Urinary bladder (tissue), 4 donors: ENCODE measurements at places on chromosomes 2 and 18. TPM values are rescaled to one million over a fixed set of nuclear protein-coding genes. Genes with fewer than 3 reads are reported as not detected.

GRCh38 chr2:19207452-19207851, 151.0 kb downstream of the OSR1 start:
- DNase-seq: no peak

GRCh38 chr18:40041951-40042350, 1913.1 kb upstream of the PIK3C3 start:
- no peak for DNase-seq

GRCh38 chr2:29697715-29698114, 223.7 kb downstream of the ALK start:
- no peak for DNase-seq

DNA sequence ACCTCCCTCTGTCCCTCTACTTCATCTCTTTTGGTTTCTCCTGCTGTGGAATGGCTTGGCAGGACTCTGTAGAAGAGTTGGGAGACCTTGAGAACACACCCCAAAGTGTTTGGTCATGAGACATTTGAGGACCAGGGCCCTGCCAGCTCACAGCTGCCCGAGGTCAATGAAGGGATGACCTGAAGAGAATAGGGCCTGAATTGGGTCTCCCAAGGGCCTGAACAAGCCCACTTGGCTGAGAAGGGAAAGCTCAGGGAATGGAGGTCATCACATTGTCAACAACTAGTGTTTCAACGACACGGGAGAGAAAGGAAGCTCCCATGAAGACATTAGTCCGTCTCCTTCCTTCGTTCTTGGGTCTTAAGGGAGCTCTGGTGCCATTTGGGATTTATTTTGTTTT, 52.8 kb downstream of the TTC32 start:
- no peak for DNase-seq

DNA sequence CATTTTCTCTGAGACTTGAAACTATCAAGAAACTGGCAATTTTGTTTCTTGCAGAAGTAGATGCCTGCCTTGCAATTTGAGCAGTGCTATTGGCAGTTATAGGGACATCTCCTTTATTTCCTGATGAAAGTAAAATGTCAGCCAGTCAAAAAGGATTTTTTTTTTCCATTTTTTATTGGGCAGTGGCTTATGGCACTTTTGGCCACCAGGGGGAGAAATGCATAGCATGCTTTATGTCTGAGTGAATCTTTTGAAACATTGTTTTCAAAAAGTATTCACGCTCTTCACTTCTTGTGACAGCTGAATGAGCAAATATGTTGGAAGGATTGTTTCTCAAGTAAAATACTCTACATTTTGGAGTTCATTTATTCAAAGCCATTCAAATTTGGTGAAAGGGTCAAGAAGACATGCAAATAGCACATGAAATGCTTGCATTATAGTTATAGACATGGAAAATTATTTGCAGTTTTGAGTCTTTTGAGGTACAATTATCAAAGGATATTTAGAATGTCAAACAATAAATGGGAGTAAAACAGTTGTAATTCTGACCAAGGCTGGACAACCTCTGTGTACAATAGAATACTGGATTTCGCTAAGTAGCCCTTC, 491.0 kb downstream of the CDH2 start:
- DNase-seq: no peak

GRCh38 chr18:73895701-73896100, 251.9 kb downstream of the FBXO15 start:
- no peak for DNase-seq

DNA sequence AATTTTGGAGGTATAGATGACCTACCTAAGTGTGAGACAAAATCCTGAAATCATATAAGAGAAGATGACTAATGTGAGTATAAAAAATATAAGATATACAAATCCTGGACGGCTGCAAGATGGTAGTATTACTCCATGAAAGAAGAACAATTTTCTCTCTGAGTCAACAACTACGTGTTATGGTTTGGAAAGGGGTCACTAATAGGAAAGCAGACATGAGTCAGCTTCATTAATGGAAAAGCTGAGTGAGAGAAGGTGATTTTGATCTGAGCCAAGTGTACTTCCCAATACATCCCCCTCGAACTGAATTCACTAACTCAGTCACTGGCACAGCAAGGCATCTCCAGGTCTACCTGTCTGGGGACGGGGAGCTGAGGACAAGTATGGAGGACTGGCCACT, 20.1 kb upstream of the SELENOI start:
- DNase-seq: no peak

DNA sequence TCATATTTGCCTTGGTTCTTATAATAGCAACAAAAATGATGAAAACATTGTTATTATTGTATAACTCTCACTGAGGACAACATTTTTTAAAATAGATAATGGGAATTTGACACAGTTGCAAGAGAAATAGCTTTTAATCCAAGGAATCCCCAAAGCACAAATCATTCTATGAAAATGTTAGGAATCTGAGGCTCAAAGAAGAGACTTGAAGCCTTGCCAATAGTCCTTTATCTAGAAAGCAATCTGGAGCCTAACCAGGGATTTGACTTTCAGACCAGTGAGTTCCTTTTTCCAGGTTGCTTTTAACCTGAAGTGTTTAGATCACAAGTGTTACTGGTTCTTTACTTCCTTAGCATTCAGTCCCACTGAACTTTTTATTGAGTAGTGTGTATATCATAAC, 574.5 kb upstream of the ZEB2 start:
- DNase-seq: no peak

- DNase-seq: no peak
Observed at GRCh38 chr2:241063587-241063986, 38.5 kb downstream of the MTERF4 start.

DNA sequence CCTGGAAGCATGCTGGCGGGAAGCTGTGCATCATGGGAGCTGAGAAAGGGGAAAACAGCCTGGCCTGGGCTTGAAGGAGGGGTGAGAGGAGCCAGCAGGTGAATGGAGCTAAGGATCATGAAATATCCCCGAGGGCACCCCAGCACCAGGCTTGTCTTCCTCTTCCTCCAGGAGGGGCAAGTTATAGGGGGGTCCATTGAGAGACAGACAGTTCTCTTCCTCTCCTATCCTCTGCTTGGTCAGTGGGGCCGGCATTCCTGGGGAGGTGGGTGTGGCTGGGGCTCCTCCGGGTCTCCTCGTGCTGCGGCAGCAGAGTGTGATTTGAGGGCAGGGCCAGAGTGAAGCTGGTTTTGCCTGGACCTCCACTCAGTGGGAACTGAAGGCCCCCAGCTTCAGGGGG, 78.9 kb downstream of the LIPG start:
- no peak for DNase-seq

DNA sequence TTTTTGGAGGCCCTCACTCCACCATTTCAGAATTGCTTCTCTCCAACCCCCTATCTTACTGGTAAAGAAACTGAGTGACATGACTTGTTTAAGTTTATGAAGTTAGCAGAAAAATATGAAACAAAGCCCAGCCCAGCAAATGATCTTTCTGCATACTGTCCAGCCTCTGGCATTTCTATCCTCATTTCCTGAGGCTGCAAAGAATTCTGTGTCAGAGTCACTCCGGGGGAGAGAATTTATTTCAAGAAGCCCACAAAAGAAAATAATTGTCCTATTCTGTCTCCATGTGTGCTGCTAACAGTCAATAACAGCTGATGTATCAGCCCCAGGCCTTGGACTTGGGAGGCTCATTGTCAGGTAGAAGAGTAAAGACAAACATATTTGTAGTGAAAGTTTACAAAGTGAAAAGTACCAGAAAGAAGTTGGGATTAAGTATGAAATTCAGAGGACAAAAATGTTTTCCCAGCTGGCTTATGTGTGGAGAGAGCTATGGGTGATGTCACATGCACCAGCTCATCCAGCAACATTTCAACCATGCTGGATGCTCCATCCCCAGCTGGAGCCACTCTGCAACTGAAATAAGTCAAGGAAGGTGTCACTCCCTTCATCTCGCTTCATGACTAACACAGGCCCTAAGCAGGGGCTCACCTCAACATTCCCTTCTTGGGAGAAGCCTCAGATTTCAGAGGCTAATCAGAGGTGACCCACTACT, 42.3 kb downstream of the TRABD2A start:
- DNase-seq: no peak

DNA sequence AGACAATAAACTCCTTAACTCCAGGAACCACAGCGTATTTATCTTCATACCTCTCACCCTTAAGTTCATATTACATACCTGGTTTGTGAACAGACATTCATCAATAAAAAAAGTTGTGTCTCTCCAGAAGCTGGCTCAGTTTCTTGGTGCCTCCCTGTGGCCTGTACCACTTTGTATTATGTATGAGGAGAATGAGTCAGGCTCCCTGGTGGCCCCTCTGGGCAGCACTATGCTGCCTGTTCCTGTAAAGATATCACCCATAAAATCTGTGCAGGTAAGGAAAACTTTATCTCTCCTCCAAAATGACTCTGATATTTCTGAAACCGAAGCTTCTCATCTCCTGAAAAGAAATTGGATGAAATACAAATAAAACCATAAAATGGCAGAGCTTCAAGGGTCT, 198.4 kb upstream of the NT5C1B start:
- DNase-seq: no peak

GRCh38 chr2:55604027-55604565, 13.3 kb downstream of the PPP4R3B start:
- no peak for DNase-seq

DNA sequence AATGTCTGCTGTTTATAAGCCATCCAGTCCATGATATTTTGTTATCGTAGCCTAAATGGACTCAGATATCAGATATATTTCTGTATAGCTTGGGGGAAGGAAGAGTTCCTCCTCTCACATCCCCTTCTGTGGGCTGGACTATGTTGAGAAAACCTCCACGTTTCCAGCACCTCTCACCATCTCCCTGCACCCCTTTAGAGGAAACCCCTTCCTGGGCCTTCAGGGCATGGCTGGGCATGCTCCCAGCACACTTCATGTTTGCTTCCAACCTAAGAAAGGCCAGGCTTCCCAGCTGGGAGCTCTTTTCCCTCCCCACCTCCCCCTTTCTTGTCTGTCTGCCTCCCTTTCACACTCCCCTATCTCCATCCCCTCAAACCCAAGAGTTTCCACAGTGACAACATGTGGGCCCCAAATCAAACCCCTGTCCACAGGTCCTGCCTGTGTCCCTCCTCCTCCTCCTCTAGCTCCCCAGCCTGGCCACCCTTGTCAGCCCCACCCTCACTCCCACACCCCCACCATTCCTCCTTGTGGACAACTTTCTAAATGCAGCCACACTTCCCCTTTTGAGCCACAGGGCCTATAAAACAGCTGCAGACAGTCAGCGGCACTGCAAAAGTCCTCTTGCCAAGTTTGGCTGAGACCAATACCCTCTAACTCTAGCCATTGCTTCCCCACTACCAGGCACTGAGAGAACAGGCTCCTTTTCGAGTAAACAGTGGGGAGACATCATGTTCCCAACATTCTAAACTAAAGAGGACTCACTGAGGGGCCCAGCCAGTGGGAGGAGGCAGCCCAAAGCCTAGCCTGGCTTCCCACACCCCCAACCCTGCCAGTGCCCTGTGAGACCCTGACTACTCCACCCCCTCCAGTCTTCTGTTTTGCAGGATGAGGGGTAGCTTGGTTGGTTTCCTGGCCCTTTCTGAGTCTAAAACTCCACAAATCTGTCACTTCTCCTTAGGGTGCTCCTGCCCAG, 120.5 kb downstream of the ZFP36L2 start:
- DNase-seq: peak; percentile 70

GRCh38 chr2:61042807-61043206, 22.9 kb upstream of the SANBR start:
- no peak for DNase-seq

DNA sequence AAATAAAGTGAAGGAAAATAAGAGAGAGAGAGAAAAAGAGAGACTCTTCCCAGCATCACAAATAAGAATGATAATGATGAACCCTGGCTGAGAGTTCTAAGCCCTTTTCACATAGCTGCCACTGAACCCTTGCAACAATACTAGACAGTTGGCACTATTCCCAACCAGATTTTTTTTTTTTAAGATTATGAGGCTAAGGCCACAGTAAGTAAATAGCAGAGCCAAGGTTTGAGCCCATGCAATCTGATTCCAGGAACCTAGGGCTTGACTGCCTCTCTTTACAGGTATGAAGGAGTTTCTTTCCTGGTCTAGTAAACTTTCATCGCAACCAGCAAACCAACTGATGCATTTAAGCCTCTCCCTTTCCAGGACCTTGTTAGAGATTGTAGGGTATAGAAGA, 424.6 kb downstream of the NCKAP5 start:
- no peak for DNase-seq

MEP1B gene
- polyA plus RNA-seq: not detected

RGPD4 gene
- polyA plus RNA-seq: 0.03 TPM

GPR45 gene
- polyA plus RNA-seq: not detected

CTAGE1 gene
- not detected for polyA plus RNA-seq

PTH2R gene
- polyA plus RNA-seq: 0.04 TPM

FSHR gene
- not detected for polyA plus RNA-seq

GRB14 gene
- polyA plus RNA-seq: 0.95 TPM
